Activated naive CD8-positive, alpha-beta T cell treated with anti-CD3 and anti-CD28 coated beads, Interleukin-2, amount 10 ng/mL, durations not matched to agents 7 days and 5 days (primary cell): ENCODE measurements at places on chromosomes 11 and 22.

DNA sequence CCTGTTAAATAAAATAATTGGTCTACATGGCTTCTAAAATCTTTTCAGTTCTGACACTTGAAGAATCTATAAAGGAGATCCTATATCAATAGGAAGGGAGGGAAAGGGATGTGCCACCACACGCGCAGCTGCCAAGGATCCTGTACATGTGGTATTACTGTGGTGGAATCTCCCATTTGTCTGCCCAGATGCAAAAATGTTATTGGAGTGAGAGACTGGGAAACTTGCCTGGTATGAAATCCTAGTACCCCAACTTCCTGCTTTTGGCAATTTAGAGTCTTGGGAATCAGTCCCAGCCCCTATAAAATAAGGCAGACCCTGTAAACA is 81.9 kb upstream of the PICALM start:
- DNase-seq: no peak

DNA sequence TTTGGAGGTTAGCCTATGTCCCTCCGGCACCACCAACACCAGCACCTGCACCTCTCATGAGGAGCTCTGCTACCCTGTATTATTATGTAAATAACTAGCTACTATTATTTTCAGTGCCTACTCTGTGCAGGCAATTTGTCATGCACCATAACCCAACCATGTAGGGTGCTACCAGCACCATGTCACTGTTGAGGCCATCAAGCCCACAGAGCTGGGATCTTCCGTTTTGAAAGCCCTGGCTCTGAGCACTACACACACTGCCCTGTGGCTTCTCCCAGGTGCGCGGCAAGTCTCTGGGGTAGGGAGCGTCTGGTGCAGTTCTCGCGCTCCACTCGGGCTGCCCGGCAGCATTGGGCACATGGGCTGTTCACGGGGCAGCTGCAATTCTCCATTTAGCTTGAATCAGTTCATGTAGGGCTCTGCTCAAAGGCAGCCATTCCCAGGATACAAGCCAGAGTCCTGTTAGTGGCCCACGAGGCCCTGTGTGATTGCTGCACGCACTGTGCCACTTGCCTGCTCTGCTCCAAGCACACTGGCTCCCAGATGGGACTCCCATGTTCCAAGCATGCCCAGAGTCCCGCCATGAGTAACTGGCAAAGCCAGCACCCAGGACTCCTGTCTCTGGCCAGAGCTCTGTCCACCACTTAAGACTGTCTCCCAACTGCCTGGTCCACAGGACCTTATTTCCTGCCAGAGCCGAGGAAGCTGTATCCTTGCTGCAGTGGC is 42.5 kb upstream of the CDON start:
- DNase-seq: no peak

DNA sequence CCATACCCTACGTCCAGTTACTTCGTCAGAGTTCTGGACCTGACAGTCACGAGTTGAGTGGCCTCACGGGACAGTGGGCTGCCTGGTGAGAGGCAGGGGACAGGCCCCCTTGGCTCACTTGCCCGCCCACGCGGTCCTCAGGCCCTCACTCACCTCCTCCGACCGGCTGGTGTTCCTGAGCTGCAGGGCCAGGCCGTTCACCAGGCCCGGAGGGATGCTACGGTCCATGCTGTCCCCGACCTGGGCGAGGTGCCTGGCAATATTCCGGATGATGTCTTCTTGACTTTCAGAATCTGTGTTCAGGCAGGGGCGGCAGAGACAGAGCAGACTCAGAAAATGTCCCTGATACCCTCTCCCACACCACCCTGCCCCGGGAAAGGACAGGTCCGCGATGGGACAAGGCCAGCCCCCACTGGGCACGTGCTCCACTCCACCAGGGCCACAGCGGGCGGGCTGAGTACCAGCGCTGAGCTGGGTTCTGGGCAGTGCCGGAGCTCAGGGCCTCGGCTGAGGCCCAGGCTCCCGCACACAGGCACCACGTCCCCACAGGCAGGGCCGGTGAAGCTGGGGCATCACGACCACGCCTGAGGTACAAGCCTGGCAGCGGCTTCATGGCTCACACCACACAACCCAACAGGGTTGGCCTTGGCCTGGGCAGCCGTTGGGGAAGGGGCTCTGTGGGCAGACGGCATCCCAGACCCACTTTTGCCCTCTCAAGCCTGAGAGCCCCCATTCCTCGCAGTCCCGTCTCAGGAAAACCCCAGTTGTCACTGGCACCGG is 34.9 kb downstream of the BID start:
- DNase-seq: no peak

DNA sequence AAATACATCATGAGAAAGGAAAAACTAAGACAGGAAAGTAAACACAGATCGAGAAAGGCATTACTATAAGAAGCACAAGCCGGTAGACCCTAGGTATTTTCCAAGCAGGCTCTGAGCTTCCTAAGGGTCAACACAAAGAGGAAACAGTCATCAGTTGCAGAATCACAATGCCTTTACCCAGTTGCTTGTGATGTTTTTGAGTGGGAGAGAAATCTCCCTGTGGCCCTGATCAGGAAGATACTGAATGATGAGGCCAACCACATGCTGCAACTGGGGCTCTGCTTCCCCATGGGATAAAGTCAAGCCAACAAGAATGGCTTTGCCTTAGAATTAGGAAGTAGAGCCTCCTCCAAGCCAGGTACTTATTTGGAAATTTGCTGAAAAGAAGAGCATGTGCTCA is 132.6 kb downstream of the MICAL2 start:
- no peak for DNase-seq

DNA sequence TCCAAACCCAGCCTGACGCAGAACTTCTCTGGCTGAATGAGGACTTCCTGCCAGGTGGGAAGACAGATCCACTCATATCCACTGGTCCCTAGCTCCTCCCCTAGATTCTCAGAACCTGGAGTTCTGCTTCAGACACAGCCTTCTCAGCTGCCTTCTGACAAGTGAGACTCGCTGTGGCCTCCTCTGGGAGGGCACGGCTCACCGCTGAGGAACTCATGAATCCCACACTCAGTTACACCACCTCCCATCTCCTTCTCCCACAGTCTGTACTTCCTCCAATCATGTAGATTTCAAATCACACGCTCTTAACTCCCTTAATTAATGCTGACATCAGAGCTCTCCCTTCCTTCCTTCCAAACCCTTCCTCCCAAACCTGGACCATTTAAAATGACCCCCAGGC is 86.4 kb upstream of the TMEM45B start:
- no peak for DNase-seq

DNA sequence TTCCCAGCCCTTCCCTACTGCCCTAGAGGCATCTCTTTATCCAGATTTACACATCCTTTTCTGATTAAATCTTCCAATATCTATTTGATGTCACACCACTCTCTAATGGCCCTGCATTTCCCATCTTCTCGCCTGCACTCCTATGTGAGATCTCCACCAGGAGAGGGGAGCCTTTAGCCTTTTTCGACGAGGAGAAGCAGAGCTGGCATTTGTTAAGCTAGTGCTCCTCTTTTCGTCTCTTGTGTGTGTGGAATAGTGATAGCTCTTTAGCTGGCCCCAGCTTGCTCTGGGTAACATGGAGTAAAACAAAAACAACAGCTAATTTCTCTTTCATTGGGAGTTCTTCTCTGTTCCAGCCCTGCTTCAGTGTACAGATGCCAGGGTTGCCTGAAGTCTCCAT is 536.5 kb downstream of the NTM start:
- DNase-seq: no peak

- no peak for DNase-seq
Measured at GRCh38 chr11:29282088-29282487, 734.7 kb downstream of the KCNA4 start.

DNA sequence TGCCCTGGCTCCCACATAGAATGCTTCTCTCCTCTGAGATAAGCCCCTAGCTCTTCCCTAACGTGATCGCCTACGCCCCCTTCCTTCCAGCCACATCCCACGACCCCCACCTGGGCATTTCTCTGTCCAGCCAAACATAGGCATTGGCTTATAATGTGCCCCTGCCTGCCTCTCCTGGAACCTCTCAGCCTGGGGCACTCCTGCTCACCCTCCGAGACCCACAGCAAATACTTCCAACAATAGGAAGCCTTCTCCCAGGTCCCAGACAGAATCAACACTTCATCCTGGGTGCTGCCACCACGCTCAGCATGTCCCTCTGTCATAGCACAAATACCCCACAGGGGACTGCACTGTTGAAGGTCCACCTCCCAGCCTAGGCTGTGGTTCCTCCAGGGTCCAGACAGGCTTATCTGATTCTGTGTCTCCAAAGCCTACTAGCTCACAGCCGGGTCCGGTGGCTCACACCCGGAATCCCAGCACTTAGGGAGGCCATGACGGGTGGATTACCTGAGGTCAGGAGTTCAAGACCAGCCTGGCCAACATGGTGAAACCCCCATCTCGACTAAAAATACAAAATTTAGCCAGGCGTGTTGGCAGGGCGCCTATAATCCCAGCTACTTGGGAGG is 24.2 kb upstream of the TMPRSS4 start:
- peak; percentile 43 for DNase-seq

DNA sequence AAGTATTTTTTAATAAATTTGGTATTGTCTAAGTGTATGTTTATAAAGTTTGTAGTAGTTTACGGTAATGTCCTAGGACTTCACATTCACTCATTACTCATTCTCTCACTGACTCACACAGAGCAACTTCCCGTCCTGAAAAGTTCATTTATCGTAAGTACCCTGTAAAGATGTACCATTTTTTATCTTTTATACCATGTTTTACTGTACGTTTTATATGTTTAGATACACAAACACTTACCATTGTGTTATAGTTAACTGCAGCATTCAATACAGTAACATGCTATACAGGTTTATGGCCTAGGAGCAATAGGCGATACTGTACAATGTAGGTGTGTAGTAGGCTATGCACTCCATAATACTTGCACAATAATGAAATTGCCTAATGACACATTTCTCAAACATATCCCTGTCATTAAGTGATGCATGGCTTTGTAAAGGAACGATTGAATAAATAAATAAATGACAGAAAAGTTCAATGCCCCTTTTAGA is 12.5 kb upstream of the CARD18 start:
- no peak for DNase-seq

DNA sequence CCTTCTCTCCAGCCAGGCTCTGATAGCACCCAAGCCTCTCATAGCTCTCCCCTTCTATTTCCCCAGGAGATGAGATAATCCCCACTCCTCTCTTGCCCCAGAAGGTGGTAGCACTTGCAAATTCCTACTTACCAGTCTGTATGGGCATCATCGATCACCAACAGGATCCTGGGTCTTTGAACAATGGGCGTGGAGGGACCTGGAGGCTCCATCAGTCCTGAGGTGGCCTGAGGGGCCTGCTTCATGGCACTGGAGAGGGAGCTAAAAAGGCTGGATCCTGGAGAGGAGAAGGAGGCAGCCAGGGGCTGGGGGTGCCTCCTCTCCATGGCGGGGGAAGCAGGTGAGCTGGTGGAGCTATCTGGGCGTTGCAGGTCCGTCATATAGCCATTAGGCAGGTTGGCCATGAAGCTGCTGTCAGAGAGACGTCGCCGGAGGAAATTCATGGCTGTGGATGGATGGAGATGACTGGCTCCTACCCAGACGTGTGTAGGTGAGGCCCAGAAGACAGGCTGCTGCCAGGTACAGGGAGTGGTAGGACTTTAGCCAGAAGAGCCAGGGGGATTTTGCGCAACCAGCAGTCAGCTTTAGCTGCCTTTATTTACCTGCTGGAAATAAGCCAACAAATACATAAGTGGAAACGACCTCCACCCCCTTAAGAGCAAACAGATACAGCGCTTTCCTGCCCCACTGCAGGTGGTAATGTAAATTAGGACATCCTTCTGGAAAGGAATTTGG is 51.8 kb downstream of the SYN3 start:
- no peak for DNase-seq

- DNase-seq: no peak
Measured at GRCh38 chr11:83159902-83160865, 3.3 kb downstream of the PCF11 start.

DNA sequence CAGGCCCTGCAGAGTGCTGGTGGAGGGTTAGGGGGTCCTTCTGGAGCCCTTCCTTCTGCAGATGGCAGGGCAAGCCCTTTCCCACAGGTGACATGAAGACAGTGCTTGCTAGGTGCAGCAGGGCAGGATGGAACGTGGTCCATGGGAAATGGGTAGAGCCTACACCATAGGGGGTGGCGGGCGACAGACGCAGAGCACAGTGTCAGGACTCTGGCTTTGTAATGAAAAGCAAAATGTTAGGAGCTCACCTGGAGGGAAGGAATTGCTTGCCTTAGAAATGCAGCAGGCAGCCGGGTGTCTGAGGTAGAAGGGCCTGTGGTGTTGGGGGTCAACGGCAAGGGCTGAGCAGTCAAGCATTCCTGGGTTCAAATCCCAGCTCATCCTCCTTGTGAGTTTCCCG is 54.9 kb downstream of the ARHGAP8 start:
- no peak for DNase-seq

GRCh38 chr22:22342697-22343580 is 98.4 kb downstream of the VPREB1 start:
- peak; percentile 77 for DNase-seq
